Activated CD4-positive, alpha-beta T cell treated with anti-CD3 and anti-CD28 coated beads, Interleukin-2, amount 10 ng/mL, durations not matched to agents 7 days and 5 days (primary cell): ENCODE measurements at places on chromosomes 2 and 18. TPM values are rescaled to one million over a fixed set of nuclear protein-coding genes. Genes with fewer than 3 reads are reported as not detected.

GRCh38 chr2:24409171-24409570 is 48.8 kb upstream of the ITSN2 start:
- DNase-seq = no peak

GRCh38 chr2:240716130-240716798 is 24.6 kb downstream of the AQP12A start:
- DNase-seq = no peak

DNA sequence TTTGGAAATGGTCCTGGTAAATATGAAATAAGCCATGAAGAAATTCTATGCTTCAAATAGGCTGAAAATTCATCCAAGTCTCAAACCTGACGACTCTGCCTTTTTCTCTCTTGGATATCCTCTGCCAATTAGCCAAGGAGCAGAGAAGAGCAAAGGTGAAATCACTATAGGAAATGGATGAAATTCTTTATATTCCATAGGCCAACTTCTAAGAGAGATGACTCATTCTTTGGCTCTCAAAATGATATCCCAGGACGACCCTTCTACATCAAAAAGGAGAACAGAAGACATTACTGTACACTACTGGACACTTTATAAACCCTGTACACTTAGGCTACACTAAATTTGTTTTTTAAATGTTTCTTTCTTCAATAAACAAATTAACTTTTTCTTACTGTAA is 22.7 kb downstream of the PDE1A start:
- DNase-seq = no peak

The TMEM150A gene
- 1.7 TPM for total RNA-seq
